ENCODE measurements at places on chromosomes 13 and 19. TPM values are rescaled to one million over a fixed set of nuclear protein-coding genes. Genes with fewer than 3 reads are reported as not detected.

Gene RXFP2
- total RNA-seq: 0.48 TPM

DNA sequence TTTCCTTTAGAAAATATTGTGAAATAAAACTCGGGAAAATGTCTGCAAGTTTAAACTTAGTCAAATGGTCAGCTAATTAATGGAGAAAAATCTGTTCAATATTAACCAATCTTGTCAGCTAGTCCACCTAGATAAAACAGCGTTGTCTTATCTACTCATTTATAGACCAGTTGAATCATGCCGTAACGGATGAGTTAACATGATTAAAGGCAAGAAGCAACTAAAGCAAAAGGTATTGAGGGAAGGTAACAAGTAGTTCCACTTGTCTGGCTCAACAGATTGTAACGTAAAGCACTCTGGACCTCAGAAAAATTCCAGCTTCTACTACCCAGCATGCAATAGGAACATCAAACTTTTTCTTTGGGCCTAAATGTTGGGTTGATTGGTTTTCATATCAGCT lies 958.2 kb downstream of the DIAPH3 start:
- H3K36me3 ChIP-seq: no peaks in the 10 kb centered on the region
- H3K27ac ChIP-seq: no peak overlapping the region
- no peak for DNase-seq
- H3K4me3 ChIP-seq: no peak overlapping the region

- H3K4me1 ChIP-seq: no peaks in the 10 kb centered on the region
- no peak overlapping the region for H3K27ac ChIP-seq
- no peak overlapping the region for H3K4me3 ChIP-seq
- DNase-seq: no peak
Measured at GRCh38 chr13:37960427-37960826, 90.9 kb upstream of the TRPC4 start.

GRCh38 chr13:42484386-42484785 lies 89.6 kb upstream of the TNFSF11 start:
- no peaks in the 10 kb centered on the region for H3K4me1 ChIP-seq
- no peaks in the 10 kb centered on the region for H3K27me3 ChIP-seq
- H3K36me3 ChIP-seq: no peaks in the 10 kb centered on the region

DNA sequence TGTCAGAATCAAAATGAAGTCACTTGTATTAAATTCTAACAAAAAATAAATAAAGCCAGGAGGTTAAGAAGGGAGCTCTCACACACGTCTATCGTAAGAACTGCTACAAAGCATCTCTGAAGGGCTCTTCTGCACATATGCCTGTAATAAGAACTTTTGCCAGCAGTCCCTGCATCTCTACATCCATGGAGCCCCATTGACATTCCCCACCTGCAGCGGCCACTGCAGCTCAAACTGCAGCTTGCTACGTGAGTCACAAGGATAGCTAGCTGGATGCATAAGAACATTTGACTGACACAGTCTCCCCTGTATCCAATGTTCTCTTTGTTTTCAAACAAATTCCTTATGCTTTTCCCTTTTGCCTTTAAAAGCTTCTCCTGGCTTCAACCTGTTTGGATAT lies 68.3 kb downstream of the DNAJC3 start:
- no peak for DNase-seq
- no peaks in the 10 kb centered on the region for H3K36me3 ChIP-seq
- no peaks in the 10 kb centered on the region for H3K27me3 ChIP-seq
- no peaks in the 10 kb centered on the region for H3K4me1 ChIP-seq

Gene ARMC6
- total RNA-seq: 29.5 TPM

GRCh38 chr13:89061821-89062220 lies 1390.7 kb downstream of the SLITRK5 start:
- H3K27ac ChIP-seq: no peak overlapping the region
- DNase-seq: no peak
- H3K4me3 ChIP-seq: no peak overlapping the region
- H3K27me3 ChIP-seq: no peaks in the 10 kb centered on the region
- H3K4me1 ChIP-seq: no peaks in the 10 kb centered on the region

- no peak for DNase-seq
- H3K4me1 ChIP-seq: no peaks in the 10 kb centered on the region
- H3K4me3 ChIP-seq: no peak overlapping the region
- H3K36me3 ChIP-seq: peaks cover 5% of the 10 kb centered on the region
- H3K27ac ChIP-seq: no peak overlapping the region
Measured at GRCh38 chr13:40943073-40943472, 76.0 kb downstream of the ELF1 start.

DNA sequence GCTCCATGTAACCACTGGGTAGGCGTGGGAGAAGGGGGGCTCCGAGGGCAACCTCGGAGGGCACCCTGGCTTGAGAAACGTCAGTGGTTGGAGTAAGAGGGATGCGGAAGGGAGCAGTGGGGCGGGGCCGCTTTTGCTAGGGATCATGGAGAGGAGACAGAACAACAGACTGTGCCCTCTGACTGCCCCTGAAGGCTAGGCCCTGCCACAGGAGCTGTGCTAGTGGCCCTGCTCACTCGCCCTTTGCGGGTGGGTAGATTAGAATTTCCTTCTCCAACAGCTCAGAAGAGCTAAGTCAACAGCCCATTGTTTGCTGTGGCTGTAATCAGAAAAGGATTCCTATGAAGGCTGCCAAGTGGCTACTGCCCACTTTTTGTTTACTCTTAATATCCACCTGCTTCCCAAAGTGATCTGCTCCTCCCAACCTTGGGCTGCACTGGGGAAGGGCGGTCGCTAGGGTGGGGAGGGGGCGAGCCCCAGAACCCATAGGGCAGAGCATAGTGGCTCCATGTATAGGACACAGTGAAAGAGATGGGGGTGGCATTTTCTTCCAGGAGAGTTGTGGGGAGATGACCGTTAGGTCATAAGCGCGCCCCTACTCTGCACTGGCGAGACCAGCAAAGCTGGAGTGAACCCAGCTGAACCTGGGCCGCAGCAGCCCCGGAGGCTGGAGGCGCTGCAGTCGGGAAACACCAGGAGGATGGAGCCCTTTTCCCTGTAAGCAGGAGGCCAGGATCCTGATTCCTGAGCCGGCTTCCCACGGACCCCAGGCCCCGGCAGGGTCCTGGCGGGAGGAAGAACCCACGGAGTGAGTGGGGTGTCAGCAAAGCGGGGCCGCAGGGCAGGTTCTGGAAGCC lies 1.9 kb upstream of the C1QTNF9 start:
- H3K36me3 ChIP-seq: no peaks in the 10 kb centered on the region
- H3K27ac ChIP-seq: no peak overlapping the region
- no peaks in the 10 kb centered on the region for H3K27me3 ChIP-seq
- H3K4me3 ChIP-seq: no peak overlapping the region

- H3K4me1 ChIP-seq: no peaks in the 10 kb centered on the region
- H3K36me3 ChIP-seq: peaks cover 9% of the 10 kb centered on the region
- H3K27ac ChIP-seq: no peak overlapping the region
Measured at GRCh38 chr13:98896868-98897144, 81.1 kb downstream of the DOCK9 start.

DNA sequence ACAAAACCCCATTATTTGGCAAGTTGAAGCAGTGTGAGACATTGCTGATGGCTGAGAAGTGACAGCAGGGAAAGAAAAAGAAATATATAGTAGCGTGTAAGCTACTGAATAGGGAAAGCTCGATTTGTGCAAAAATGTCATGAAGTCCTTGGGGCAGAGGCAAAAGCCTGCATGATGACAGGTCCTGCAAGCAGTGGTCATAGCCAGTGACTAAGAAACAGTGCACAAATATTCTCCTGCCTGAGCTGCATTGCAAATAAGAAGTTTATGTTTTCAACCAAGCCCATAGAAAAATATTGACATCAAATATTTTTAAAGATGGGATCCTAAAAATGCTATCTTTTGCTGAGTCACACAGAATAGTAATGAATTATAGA lies 270.0 kb downstream of the SLITRK6 start:
- H3K36me3 ChIP-seq: no peaks in the 10 kb centered on the region
- no peak for DNase-seq
- no peak overlapping the region for H3K27ac ChIP-seq
- no peaks in the 10 kb centered on the region for H3K27me3 ChIP-seq
- no peak overlapping the region for H3K4me3 ChIP-seq
- no peaks in the 10 kb centered on the region for H3K4me1 ChIP-seq

Gene ATCAY
- total RNA-seq: 0.73 TPM

Gene CLDN10
- 1.0 TPM for total RNA-seq

DNA sequence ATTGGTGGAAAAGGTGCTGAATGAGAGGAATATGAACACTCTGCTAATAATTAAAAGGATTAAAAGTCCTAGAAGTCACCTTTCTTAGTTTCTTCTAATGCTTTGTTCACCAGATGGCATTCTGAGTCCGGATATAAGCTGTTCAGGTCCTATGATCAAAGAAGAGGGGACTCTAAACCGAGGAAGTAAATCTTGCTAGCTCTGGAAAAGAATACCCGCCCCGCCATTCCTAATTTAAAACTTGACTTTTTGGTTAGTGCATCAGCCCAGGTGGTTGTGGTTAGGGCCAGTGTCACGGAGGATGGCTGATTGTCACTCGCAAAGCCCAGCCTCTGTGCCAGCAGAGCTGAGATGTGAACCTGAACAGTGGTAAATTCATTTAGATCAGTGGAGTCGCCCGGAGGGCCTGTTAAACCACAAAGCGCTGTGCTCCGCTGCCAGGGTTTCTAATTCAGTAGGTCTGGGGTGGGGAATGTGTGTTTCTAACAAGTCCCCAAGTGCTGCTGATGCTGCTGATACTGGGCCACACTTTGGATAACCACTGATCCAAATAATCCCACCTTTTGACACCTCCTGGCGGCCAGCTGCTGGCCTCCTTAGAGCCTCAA lies 425.4 kb downstream of the DCT start:
- H3K4me1 ChIP-seq: no peaks in the 10 kb centered on the region
- H3K27me3 ChIP-seq: no peaks in the 10 kb centered on the region
- H3K27ac ChIP-seq: no peak overlapping the region
- no peak overlapping the region for H3K4me3 ChIP-seq
- no peaks in the 10 kb centered on the region for H3K36me3 ChIP-seq
- no peak for DNase-seq

Gene NLRP4
- total RNA-seq: not detected

DNA sequence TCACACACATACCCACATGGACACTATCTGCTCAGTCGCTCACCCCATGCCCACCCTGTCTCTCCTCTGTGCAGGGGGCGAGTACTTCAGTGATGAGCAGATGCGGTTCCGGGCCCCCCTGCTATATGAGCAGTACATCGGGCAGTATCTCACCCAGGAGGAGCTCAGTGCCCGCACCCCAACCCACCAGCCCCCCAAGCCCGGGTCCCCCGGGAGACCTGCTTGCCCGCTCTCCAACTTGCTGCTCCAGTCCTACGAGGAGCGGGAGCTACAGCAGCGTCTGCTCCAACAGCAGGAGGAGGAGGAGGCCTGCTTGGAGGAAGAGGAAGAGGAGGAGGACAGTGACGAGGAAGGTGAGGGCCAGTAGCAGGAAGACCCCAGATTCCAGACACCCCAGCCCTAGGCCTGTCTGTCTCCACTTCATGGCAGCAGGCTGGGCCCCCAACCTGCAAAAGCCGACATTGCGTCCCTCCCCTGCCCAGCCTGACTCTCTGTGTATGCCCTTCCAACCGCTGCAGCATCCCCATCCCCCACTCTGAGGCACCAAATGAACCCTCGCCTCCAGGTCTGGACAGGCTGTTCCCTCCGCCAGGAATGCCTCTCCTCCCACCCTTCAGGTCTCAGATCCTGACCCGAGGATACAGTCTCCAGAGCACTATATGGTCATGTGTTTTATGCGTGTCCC lies 9.7 kb downstream of the CCDC97 start:
- DNase-seq: no peak
- H3K4me1 ChIP-seq: peaks cover 5% of the 10 kb centered on the region
- H3K4me3 ChIP-seq: no peak overlapping the region
- H3K27ac ChIP-seq: no peak overlapping the region

DNA sequence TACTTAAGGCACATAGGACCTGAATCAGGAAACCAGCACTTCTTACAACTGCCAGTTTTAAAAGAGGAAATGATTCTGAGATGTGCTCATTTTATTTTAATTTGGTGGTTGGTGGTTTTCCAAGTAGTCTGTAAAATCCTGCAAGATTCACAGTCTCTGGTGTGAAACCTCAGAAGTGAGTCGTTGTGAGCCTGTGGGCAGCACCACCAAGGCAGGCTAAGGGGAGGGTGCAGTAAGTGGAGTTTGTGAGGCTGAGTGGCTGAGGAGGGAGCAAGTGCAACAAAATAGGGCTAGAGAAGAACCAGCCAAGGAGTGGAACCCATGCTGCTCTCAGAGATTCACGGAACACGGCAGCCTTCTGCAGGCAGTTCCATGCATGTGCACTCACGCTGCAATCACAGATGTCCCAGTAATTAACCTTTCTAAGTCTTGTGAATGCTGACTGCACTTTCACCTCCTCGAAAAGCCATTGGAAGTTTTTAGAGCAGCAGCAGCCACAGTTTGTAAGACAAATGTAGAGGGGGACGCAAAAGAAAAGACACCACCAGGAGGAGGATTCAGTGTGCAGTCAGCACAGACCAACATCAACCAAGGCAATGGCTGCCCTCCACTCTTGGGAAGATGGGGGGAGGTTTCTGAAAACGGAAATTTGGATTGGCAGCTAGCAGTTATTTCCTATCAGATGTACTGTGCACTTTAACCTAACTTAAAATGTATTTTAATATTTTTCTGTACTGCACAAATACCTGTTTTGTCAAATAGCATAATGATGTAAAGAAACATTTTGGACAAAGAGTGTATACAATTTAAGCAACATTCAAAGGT lies 44.9 kb downstream of the ESD start:
- no peaks in the 10 kb centered on the region for H3K36me3 ChIP-seq
- H3K27ac ChIP-seq: no peak overlapping the region
- H3K27me3 ChIP-seq: no peaks in the 10 kb centered on the region
- no peaks in the 10 kb centered on the region for H3K4me1 ChIP-seq

Gene MEIS3
- total RNA-seq: 13.1 TPM

Gene ODAD3
- total RNA-seq: not detected

DNA sequence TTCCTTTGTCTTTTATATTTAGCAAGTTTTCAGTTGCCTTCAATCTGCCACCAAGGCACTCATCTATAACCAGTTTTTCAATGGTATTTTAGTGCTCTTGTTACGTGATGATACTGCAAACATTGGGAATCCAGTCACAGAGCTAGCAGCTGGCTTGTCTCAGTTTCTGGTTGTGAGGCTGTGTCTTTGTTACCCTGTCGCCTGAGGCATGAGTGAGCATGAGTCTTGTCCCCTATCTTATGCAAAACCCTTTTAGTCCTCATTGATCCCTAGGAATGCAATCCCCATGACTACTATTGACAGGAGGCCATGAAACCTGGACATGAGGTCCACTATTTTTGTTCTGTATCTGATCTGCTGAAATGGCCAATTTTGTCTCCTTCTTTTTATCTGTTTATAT lies 391.0 kb downstream of the LMO7 start:
- H3K4me3 ChIP-seq: no peak overlapping the region
- no peaks in the 10 kb centered on the region for H3K36me3 ChIP-seq
- no peaks in the 10 kb centered on the region for H3K27me3 ChIP-seq
- H3K4me1 ChIP-seq: no peaks in the 10 kb centered on the region
